ENCODE measurements at places on chromosomes 1 and 21.

GRCh38 chr1:109668123-109668775 lies 392 bp downstream of the GSTM2 start:
- DNase-seq = no peak

DNA sequence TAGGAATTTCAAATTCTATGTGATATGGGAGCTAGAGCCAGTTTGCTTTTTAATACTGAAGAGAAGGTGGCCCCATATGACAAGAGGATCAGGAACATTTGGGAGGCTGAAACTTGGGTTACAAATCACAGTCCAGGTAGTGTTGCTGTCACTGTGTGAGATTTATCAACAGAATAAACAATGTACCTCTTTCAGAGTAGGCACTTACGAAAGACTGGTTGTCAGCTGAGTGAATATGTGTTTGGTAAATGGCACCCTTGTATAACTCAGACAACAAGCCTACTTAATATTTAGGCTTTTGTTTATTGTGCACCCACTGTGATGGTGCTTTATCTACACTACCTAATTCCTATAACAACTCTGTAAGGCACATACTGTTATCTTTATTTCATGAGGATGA lies 7.4 kb upstream of the HAO2 start:
- no peak for DNase-seq

GRCh38 chr1:202187041-202187671 lies 6.4 kb upstream of the LGR6 start:
- DNase-seq = no peak

DNA sequence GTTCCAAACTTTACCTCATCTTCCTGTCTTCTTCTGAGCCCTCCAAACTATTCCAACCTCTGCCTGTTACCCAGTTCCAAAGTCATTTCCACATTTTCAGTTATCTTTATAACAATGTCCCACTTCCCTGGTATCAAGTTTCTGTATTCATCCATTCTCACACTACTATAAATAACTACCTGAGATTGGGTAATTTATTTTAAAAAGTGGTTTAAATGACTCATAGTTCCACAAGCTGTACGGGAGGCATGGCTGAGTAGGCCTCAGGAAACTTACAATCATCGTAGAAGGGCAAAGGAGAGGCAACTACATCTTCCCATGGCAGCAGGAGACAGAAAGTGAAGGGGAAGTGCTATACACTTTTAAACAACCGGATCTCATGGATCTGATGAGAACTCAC lies 428.5 kb upstream of the RGS18 start:
- no peak for DNase-seq

- no peak for DNase-seq
Observed at GRCh38 chr1:11078631-11079030, 18.8 kb upstream of the SRM start.

DNA sequence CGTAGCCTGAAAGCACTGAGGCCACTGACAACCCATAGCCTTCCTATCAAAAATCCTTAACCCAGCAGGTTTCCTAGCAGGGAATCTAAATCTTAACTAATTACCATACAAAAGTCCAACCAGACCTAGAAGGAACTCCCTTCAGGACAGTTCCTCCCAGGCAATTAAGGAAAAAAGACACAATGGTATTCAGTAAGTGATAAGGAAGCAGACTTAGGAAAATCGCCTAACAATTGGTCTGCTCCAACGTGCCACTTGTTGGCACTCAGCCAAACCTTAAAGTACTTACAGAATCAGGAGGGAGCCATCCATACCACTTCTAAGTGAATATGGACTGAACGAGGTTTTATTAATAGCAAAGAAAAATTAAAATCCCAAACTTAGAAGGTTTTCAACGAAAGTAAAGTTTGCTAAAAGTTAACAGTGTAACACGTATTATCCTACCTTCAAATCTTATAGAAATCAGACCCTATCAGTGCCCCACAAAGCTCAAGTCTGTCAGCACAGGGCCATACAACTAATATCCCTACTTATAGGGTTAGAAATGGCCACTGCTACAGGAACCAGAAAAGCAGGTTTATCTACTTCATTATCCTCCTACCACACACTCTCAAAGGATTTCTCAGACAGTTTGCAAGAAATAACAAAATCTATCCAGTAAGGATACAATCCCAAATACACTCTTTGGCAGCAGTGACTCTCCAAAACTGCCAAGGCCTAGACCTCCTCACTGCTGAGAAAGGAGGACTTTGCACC lies 29.0 kb downstream of the SPATA6 start:
- no peak for DNase-seq

All from stimulated activated CD4-positive, alpha-beta T cell treated with anti-CD3 and anti-CD28 coated beads, Interleukin-1b, Interleukin-23, amount 100 ng/mL, for 1 hour (primary cell).